Renal pelvis (tissue), 12 donors: ENCODE measurements at places on chromosomes 1 and 21. TPM values are rescaled to one million over a fixed set of nuclear protein-coding genes. Genes with fewer than 3 reads are reported as not detected.

The PDE9A gene
- polyA plus RNA-seq: 37.3 TPM

- no peak for DNase-seq
Observed at GRCh38 chr1:11273595-11274234, 717 bp downstream of the UBIAD1 start.

DNA sequence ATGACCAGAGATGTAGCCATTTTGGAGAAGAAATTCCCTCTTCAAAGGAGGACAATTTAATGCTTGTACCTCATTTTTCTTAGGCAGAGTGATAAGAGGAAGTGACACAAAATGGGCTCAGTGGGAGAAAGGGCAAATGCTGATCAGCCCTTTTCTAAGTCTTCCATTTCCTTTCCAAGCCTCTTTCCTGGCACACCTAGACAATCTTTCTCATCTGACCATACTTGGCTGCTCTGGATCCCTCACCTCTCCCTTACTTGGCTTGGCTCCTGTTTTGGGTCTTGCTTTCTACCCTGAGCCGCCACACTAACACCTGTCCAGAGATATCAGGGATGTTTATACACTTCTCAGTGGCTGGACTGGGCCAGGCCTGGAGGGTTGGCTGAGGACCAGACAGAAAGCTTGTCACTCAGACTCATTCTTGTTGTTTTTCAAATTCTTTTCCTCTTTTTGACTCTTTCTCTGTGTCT is 13.1 kb downstream of the TXNIP start:
- DNase-seq: no peak

- no peak for DNase-seq
Observed at GRCh38 chr1:172776071-172776470, 117.2 kb downstream of the FASLG start.

GRCh38 chr1:228161362-228161761 is 4.2 kb upstream of the IBA57 start:
- DNase-seq: no peak
